ENCODE measurements at places on chromosomes 1 and 21. TPM values are rescaled to one million over a fixed set of nuclear protein-coding genes. Genes with fewer than 3 reads are reported as not detected.

The KRTAP19-3 gene
- not detected for total RNA-seq

The LAMC2 gene
- total RNA-seq = 1,184 TPM

The RGS8 gene
- total RNA-seq = not detected

The ASPM gene
- 4.5 TPM for total RNA-seq

DNA sequence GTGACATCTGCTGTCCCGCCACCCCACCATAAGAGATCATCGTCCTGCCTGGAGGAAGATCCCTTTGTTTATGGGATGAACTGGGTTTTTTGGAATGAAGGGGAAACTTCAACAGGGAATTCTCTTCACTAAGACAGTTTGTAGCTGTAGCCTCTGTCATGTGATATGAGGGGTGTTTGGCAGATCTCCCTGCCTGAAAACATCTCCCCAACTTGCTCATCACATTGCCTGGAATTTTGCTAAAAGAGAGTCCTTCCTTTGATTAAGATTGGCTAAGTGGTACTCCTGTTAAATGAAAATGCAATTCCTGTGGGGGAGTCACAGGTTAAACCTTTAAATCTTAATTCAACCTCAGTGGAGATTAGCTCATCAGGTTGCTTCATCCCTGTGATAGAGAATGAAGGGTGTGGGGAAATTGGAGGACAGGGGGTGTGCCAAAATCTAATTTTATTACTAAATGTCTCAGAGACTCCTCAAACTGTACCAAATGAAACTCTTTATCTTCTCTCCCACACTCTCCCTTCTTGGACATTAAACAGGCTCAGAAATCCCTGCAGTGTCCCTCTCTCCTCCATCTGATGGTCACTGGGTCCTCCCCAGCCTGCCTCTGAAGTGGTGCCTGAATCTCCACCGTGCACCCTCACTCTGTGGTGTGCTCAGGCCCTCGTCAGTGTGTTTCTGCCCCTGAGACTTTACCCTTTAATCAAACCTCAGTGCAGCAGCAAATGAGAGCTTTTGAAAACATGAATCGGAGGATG lies 54.8 kb downstream of the IER5 start:
- DNase-seq = no peak

- DNase-seq = no peak
Observed at GRCh38 chr1:54103414-54103813, 49.4 kb downstream of the CDCP2 start.

GRCh38 chr1:215114154-215114933 lies 31.8 kb downstream of the KCNK2 start:
- DNase-seq = peak; percentile 70

- no peak for DNase-seq
Observed at GRCh38 chr1:48005253-48006117, 8.3 kb upstream of the TRABD2B start.

- DNase-seq = no peak
Observed at GRCh38 chr21:45408801-45409261, 3.9 kb downstream of the COL18A1 start.

- DNase-seq = no peak
Observed at GRCh38 chr1:17377325-17377953, 5.4 kb downstream of the PADI6 start.

- no peak for DNase-seq
Observed at GRCh38 chr1:187146388-187146787, 317.6 kb downstream of the PLA2G4A start.
